ENCODE measurements at places on chromosomes 13 and 19.

- no peak for DNase-seq
Measured at GRCh38 chr19:44603201-44603945, 10.0 kb upstream of the IGSF23 start.

DNA sequence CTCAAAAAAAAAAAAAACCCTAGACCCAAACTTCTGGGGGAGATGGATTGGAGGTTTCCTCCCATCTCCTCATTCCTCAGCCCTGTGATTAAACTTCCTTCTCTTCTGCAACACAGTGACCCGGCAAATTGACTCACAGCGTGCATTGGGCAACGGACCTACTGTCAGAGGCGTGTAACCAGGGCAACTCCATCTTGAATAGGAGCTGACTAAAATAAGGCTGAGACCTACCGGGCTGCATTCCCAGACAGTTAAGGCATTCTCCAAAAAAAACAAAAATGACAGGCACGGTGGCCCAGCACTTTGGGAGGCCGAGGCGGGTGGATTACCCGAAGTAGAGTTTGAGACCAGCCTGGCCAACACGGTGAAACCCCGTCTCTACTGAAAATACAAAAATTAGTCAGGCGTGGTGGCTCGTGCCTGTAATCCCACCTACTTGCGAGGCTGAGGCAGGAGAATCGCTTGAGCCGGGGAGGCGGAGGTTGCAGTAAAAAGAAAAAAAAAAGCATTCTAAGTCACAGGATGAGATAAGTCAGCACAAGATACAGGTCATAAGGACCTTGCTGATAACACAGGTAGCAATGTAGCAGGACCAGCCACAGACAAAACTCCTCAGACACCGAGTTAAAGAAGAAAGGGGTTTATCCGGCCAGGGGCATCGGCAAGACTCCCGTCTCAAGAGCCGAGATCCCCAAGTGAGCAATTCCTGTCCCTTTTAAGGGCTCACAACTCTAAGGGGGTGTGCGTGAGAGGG lies 5.4 kb upstream of the NLRP7 start:
- no peak for DNase-seq

DNA sequence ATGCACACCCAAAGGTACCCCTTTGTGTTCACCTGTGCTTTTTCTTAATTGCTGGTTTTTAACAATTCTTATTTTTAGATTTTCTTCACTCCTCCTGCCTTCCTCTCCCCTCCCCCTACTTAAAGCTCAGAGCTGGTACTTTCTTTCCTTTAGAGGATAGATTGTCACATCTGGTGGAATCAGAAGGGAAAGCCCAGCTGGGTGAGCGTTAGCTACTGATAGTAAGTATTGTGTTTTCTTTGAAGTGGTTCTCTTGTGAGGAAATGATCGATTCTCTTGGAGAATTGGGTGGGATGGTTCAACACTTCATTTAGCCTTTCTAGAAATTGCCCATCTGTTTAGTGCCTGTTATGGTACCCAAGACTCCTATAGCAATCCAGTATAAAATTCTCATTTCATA lies 84.8 kb downstream of the FLT1 start:
- peak; percentile 66 for DNase-seq

DNA sequence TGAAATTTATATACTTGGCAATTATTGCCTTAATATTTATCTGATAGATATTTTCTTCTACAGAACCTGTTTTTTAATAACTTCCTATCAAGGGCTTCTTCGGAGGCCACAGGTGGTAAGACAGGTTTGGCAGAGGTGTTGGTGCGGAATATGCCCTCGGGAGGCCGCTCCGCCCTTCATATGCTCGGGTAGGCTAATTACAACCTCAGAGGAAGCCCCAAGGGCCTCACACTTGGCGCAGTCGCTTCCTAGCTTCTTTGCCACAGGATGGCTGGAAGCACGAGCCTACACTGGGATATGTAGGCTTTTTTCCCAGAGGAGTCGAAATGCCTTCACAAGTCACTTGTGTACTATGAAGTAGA lies 68.8 kb downstream of the LMO7 start:
- no peak for DNase-seq

GRCh38 chr19:11131471-11131870 lies 24.1 kb downstream of the SPC24 start:
- DNase-seq: no peak

GRCh38 chr13:37195621-37196020 lies 90.2 kb upstream of the CSNK1A1L start:
- DNase-seq: no peak

DNA sequence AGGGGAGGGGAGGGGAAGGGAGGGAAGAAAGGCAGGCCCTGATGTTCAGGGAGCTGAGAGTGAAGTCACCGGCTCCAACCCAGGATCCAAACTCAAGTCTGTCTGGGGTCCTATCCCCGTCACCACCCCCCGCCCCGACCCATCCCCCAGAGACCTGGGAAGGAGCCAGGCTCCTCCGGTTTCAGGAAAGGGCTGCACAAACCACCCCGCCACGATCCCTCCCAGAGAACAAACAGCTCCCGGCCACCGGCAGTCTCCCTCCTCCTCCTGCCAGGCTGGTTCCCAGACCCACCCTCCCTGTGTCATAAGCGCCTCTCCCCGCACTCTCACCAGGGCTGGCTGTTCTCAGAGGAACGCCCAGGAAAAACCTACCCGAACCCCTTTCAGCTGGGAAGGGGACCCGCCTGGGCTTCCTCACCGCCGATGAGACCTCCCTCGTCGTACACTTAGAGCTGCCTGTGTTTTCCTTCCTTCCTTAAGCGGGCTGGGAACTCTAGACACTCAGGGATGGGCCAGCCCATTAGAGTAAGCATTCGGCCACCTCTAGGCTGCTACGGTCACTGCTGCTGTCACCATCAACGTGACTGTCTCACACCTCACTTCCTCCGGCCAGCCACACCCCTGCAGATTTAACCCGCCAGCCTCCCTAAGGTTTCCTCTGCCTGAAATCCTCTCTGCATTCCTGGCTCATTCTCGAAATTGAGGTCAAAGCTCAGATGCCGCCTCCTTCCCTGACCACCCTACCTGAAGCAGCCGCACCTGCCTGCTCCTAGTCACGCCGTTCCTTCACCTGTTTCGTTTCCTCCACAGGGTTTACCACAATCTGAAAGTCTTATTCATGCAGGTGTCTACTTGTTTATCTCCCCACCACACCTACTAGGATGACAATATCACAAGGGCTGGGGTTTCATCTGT lies 6.3 kb upstream of the RDH13 start:
- DNase-seq: peak; percentile 67

DNA sequence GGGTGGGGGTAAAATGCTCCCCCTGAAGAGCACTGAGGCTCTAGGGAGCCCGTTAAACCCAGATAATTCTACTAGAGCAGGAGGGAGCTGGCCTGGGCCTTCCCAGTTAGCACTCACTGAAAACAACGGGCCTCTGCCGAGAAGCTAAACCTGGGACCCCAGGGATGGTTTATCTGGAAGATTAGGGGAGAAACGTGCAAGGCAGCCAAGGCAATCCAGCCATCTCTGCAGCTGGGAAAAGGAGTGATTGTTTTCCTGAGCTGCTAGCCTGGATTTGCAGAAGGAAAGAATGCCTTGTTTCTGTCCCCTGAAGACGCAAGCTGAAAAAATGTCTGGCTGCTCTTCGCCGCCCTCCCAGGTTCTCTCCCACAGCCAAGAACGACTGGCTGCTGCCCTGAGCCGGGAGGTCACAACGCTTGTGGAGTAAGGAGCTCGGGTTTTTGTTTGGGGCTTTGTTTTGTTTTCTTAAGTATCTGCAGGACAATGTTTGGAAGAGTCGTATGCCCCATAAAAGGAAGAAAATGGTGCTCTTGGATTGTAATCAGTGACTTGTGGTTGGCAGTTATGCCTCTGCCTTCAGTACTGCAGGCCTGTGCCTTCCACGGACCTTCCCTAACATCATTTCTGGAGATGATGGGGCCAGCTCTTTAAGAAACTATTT lies 31.5 kb downstream of the COL4A2 start:
- DNase-seq: no peak

- peak; percentile 78 for DNase-seq
Measured at GRCh38 chr13:85597790-85598500, 201.3 kb downstream of the SLITRK6 start.

- DNase-seq: no peak
Measured at GRCh38 chr19:37738371-37738770, 18.8 kb upstream of the ZNF607 start.

DNA sequence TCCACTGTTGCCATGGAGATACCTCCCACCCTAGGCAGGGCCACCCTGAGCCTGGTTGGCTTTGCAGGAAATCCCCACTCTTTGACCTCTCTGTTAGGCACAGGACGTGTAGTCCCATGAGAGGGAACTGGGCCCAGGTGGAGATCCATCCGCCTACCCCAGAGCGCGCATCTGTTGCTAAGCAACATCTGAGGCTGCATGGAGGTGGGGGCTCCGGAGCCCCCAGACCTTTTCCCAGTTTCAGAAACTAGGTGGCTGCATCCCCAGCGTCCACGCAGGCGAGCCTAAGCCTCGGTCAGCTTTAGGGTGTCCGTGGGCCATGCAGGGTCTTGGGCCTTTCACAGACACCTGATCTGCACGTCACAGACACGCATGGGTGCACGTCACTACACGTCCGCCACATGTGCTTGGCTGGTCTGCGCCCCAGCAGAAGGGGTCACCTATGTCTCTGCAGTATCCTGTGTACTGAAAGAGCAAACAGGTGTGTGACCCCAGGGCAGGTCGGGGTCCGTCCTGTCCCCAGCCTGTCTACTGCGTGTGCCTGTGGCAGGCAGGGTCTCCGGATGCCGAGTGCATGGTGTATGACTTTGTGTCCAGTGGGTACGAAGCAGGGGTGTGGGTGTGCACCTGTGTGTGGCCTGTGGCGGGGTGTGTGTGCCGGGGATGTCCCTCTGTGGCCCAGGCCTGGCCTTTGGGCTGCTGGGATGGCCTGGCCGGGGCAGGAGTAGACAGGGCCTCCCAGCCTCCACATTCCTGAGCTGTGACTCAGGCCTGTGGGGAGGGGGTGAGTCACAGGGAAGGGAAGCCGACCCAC lies 4.1 kb upstream of the CIRBP start:
- DNase-seq: no peak

DNA sequence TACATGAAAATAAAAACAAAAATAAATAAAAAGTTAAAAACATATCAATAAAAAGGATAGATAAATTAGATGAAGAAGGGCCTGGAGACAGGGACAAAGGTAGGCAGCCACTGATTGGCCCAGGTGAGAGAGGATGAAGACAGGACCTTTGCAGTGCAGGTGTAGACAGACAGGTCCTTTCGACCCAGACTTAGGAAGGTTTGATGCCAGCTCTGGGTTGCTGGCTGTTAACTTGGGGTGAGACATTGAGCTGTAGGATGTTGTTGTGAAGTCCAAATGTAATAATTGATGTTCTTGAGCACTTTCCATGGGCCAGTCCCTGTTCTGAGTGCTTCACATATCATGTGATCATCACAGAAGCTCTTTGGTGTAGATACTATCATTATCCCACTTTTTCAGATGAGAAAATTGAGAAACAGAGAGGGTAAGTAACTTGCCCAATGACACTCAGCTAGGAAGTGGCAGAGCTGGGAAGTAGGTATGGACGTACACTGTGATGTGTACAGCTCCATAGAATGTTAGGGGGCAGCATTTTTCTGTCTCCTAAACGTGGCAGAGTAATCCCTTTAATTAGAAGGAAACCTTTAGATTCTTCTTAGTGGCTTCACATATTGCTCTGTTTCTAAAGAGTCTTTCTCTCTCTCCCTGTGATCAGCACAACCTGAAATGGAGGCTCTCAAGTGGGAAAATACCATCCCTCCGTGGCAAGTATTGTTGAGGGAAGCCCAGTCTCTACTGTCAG lies 76.0 kb upstream of the STK24 start:
- no peak for DNase-seq

DNA sequence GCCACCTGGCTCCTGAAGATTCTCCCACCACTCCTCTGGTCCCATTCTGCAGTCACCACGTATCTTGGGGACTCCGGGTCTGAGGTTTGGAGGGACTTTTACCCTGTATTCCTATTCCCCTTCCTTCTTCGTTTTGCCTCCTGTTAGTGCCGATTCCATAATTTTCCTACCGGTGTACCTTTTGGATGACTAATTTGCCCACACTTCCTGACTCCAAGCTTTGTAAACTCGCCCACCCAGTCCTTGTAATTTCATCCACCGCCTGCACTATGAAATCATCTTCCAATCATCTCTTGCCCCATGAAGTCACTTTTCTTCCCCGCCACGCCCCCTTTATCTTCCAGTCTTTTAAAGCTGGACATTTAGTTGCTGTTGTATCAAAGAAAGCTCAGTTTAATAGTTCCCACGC lies 572 bp downstream of the UCHL3 start:
- peak; percentile 79 for DNase-seq

DNA sequence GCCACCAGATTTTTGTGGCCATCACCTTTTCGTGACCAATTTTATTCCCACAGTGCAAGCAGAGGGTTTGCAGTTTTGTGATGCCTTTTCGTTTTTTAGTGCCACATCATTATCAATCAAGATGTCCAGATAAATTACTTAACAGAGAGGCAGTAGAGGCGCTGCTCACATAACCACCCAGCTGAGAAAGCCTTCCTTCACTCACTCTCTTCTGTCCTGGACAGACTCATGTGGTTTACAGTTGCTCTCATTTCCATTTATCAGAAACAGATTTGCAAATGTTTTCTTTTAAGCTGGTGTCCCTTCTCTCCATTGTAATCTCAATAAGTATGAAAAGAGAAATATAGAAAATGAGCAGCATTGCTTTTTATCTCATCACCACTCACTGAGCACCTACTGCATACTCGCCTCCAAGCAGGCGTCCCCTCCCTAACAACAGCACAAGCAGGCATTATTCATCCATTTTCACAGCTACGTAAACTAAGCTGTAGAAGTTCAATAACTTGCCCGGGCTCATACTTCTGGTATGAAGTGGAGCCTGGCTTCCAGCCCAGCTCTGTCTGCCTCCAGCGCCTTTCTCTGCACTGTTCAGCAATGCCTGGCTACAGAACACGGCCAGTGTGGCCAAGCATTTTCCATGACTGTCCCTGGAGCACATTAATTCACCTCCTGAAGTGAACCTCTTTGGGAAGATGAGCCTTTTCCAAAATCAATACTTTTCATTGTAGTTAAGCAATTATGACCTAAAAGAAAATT lies 34.6 kb upstream of the KATNAL1 start:
- DNase-seq: no peak

- no peak for DNase-seq
Measured at GRCh38 chr13:80038371-80038770, 302.6 kb downstream of the SPRY2 start.

- no peak for DNase-seq
Measured at GRCh38 chr13:102302534-102302933, 99.3 kb downstream of the FGF14 start.

DNA sequence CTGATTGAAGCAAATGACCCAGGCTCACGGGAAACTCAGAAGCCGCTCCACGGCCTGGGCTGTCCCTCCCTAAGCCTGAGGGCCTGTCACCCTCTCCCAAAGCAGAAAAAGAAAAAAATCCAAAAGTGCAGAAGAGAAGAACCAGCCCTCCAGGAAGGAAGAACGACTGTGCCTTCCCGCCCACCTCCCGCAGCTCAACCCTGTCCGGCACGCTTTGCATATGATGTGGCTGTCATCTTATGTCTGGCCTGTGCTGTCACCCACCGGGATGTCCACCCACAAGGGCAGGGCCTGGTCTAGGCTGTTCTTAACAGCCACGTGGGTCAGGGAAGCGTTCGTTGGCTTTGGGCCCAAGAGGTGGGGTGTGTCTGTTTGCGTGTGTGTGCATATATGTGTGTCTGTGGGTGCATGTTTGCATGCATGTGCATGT lies 13.7 kb downstream of the ZBTB7A start:
- no peak for DNase-seq

All from OCI-M1 (cell line).